Activated T-helper 1 cell treated with anti-CD3 and anti-CD28 coated beads, Interleukin-12 subunit alpha, Interleukin-12 subunit beta, Interleukin-2, Interleukin-4 antibody, amounts not matched to agents 30 ng/mL and 10 ng/mL and 1 ng/mL, durations not matched to agents 14 hours and 24 hours and 36 hours (primary cell): ENCODE measurements at places on chromosomes 6 and 20. TPM values are rescaled to one million over a fixed set of nuclear protein-coding genes. Genes with fewer than 3 reads are reported as not detected.

Gene CCN5
- total RNA-seq = not detected in 2 replicates

Gene APMAP
- 57.7 and 58.7 TPM in 2 replicates for total RNA-seq

Gene KCNK15
- total RNA-seq = 1.1 TPM in 2 replicates

DNA sequence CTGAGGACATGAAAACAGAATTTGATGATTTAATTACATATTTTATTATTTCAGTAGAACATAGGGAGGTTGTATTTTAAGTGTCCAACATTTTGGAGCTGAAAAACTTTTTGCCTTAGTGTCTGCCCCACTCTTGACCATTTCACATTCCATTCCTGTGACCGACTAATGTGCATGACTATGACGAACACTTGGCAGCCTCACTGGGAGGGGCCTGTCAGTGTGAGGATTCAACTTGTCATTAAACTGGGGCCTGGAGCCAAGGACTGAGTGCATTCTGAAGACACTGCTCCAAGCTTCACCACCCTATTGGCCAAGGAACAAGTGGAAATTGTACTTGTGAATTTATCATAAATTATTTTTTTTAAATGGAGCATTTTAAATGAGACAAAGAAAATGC lies 661.3 kb downstream of the BCKDHB start:
- DNase-seq = no peak

GRCh38 chr6:53615633-53616449 lies 49.7 kb downstream of the KLHL31 start:
- DNase-seq = no peak

- no peak for DNase-seq
Observed at GRCh38 chr6:21844120-21844917, 250.8 kb downstream of the SOX4 start.

DNA sequence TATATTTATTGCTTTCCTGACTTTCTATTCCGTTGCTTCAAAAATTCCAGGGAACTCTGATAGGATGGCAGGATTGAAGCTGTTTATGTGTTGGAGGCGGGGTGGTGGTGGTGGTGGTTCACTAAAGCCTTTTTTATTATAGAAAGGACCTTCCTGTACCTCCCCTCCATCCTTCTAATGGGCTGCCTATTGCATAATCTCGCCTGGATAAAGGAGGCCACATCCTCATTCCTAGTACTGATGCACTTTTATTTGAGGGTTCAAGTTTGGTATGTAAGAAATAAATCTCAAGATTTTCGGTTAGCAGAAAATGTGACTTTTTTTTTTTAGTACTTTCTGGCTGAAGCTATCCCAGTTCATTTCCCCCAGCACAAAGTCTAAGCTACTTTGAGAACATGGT lies 18.7 kb upstream of the CTAGE9 start:
- no peak for DNase-seq

GRCh38 chr20:33866398-33867100 lies 55.4 kb downstream of the CHMP4B start:
- no peak for DNase-seq

- no peak for DNase-seq
Observed at GRCh38 chr6:117227245-117227962, 38.0 kb upstream of the VGLL2 start.

DNA sequence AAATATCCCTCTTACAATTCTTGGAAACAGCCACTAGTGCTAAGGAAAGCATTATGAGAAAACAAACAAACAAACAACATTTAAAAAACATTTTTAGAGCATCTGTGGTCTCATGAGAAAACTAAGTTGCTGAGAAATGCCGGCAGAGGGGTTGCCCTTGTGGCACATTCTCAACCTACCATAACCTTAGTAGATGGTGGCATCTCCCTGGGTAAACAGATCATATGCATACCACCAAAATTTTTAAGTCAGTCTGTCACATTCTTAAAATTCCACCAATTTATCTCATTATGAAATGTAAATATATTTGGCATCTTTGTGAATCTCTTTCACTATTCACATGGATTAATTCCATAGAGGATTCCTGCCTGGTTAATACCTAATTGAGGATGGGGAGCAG lies 575.7 kb upstream of the MARCKS start:
- DNase-seq = no peak

DNA sequence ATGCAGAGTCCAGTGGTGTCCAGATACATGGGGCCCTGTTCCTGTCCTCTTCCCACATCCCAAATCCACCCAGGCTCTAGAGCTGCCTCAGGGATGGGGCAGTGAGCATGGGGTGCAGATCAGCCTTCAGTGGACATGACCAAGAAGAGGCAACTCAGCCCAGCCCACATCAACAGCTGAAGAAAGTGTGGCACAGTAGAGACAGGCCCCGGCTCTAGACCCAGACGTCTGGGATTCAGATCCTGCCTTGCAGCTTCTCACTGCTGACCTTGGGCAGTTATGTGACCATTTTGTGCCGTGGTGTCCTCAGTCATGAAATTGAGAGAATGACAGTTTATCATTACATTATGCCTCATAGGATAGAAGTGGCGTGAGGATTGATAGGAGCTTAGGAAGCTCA lies 54.6 kb upstream of the CST7 start:
- no peak for DNase-seq

DNA sequence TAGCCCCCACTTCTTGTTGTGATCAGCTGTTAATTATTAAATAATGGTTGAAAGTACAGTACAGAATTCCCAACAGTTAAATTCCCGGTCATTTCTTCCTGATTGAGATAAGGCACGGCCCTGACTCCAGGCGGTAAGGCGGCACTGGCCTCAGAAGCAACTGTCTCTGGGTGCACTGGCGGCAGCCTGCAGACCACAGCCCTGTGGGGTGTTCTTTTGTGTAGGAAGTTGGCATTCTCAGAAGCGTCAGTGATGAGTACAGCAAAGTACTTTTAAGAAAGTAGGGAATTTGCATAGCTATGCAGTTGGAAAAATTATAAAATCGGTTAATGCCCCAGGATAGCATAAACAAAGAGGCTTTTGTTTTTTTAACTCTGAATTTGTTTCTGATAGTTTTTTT lies 50.5 kb downstream of the SAMD5 start:
- DNase-seq = no peak

GRCh38 chr6:38476888-38477287 lies 162.8 kb downstream of the BTBD9 start:
- no peak for DNase-seq

DNA sequence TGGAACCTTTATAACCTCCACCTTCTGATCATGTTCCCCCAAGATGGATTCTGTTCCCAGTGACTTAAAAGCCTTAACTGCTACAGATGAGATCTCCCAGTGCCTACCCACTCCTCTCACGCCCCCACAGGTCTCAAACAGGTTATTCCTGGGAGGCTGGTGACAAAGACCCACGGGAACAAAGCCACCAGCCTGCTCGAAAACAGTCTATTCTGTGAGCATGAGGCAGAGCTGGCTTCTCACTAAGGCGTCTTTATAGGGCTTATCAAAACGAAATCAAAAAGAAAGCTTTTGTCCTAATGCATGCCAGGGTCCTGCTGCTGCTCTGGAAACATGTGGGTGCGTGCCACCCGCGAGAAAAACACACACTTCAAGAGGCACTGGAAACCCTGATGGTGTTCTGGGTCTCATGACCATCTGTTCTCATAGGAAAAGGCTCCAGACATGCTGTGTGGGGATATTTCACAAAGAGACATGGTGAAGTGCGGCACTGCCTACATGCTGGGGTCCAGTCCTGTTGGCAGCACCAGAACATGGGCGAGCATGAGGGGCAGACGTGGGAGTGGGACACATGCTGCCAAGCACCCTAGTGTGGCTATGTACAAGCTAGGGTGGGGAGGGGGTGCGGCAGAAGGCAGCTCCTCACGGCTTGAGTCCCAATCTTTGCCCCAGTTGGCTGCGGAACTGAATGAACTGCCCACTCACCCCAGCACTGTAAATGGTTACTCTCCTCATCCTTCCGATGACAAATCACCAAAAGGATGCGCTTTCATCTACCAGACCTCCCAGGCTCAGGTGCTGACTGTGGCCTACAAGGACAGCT lies 2.1 kb downstream of the FKBP1A start:
- no peak for DNase-seq

GRCh38 chr6:33320315-33321181 lies 3.0 kb upstream of the ZBTB22 start:
- no peak for DNase-seq

DNA sequence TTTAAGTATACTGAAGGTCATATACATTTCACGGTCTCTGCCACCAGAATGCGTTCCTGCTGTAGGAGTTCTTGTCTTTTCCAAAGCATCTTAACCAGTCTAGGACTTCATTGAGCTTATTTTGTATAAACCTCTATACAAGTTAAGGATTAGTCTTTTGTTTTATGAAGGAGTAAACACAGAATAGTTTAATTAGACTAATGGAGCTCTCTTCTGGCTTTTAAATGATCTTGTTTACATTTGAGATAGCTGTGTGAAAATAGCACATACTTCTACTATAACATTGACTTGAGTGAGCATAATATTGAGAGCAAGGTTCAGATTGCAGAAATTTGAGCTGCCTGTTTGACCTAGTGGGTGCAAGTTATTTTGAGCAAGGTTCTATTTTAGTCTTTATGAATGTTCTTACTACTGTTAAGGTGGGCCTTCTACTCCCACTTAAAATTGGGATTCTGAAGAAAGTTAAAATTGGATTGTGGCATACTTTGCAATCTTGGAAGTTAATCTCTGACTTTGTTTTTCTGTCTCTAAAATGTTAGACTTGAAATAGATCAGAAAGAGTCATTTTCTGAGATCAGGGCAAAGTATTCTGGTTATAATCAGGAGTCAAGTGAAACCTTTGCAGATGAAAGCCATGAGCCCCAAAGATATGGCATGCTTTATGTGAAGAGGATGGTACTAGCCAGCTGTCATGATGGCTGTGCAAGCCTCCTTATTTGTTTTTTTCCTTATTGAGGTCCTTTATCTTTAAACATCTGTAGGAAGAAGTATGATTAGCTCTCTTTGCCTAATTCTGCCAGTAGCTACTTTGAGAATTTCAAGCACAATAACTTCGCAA lies 41.8 kb downstream of the RPRD1B start:
- no peak for DNase-seq

- DNase-seq = no peak
Observed at GRCh38 chr6:61809004-61809595, 476.9 kb downstream of the KHDRBS2 start.

DNA sequence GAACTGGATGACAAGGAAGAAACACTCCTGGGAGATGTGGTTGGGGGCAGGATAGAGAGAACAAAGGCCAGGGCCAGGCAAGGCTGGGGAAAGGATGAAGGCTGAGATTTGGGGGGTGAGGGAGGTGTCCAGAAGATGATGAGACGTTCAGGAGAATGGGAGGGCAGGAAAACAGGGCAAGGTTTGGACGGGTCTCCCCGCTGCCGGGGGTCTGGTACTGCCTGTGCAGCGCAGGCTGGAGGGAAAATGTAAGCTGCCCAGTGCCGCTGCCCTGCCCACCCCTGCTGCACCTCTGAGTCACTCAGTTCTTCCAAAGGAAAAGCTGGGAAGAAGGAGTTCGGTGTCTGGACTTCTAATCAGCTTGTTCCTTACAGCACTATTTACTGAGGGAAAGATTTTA lies 130.9 kb downstream of the DTNBP1 start:
- no peak for DNase-seq

- DNase-seq = no peak
Observed at GRCh38 chr6:143750877-143751276, 73.1 kb downstream of the PHACTR2 start.

GRCh38 chr6:152372945-152373344 lies 264.2 kb downstream of the SYNE1 start:
- DNase-seq = no peak

DNA sequence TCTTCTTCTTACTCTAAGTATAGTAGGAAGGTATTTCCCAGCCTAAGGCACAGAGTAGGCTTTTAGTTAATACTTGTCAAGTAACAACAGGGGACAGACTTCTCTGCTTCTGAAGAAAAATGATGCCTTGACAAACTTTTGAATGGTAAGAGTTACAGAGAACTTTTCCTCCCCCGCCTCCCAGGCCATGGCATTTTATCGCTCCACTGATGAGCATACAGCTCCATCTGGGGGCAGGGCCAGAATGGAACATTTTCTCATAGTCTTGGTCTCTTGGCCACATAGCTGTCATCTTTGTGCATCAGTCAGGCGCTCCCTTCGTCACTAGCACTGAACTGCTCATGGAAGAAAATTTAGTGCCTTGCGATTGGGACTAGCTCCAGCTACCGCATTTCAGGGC lies 1066.8 kb upstream of the CITED2 start:
- DNase-seq = no peak

GRCh38 chr6:9204171-9204570 lies 768.8 kb upstream of the SLC35B3 start:
- no peak for DNase-seq

DNA sequence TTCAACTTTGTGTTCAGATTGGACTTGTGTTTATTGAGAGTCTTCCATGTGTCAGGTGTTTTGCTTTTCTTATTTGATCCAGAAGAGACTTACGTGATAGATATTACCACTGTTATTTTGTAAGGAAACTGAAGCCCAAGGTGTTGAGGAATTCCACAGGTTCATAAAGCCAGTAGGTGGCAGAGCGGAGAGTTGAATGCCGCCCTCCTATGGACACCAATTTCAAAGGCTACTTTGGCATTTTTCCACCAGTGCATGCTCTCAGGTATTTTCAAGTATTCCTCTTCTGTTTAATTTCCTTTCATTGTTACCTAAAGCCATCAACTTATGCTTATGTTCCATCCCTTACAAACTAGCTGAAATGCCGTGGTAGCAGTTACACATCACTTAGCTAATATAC lies 14.0 kb upstream of the COL10A1 start:
- no peak for DNase-seq

DNA sequence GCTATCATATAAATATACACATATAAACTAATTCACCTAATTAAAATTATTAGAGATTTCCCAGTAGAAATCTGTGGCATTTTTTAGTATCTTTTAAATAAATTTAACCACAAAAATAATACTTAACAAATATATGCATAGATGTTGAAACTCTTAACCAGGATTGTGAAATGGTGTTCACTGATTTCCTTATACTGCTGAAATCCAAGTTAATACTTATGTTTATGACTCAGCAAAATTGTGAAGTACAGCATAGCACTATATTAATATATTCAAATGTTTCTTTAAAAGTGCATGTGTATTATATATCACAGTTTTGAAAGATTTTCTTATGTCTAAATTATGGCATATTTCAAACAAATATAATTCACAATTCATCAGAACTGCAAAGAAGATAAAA lies 328.2 kb upstream of the MANEA start:
- DNase-seq = no peak

- no peak for DNase-seq
Observed at GRCh38 chr20:63445075-63445734, 27.2 kb downstream of the KCNQ2 start.

GRCh38 chr6:69337311-69337710 lies 459.5 kb downstream of the LMBRD1 start:
- DNase-seq = no peak
